ENCODE measurements at places on chromosomes 7 and 10.
A peak's percentile ranks its signal among the peaks of the same experiment; 100 is the strongest.

DNA sequence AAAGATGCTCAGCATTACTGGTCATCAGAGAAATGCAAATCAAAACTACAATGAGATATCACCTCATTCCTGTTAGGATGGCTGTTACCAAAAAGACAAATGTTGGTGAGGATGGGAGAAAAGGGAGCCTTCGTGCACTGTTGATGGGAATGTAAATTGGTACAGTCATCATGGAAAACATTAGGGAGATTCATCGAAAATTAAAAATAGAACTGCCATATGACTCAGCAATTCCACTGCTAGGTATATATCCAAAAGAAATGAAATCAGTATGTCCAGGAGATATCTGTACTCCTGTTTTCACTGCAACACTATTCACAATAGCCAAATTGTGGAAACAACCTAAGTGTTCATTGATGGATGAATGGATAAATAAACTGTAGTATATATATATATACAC, 228.1 kb downstream of the ACTR3B start:
- DNase-seq, result no peak

DNA sequence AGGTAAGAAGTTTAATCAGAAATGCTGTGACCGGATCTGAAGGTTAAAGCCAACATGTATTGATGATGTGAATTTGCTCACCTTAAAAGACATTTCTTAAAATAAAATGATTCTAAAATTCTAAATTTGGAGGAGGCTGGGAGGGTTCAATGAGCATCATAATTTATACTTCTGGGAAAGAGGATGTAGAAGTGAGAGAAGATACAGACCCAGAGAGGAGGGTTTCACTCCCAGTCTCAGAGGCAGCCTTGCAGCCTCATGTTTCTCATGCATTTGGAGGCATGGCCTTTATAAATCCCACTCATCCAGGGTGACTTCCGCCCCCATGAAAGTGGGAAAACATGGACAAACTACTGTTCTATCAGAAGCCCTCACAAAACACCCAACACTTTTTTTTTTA, 305.6 kb upstream of the PITRM1 start:
- no peak for DNase-seq

GRCh38 chr7:155258226-155258560, 39.5 kb upstream of the INSIG1 start:
- no peak for DNase-seq

DNA sequence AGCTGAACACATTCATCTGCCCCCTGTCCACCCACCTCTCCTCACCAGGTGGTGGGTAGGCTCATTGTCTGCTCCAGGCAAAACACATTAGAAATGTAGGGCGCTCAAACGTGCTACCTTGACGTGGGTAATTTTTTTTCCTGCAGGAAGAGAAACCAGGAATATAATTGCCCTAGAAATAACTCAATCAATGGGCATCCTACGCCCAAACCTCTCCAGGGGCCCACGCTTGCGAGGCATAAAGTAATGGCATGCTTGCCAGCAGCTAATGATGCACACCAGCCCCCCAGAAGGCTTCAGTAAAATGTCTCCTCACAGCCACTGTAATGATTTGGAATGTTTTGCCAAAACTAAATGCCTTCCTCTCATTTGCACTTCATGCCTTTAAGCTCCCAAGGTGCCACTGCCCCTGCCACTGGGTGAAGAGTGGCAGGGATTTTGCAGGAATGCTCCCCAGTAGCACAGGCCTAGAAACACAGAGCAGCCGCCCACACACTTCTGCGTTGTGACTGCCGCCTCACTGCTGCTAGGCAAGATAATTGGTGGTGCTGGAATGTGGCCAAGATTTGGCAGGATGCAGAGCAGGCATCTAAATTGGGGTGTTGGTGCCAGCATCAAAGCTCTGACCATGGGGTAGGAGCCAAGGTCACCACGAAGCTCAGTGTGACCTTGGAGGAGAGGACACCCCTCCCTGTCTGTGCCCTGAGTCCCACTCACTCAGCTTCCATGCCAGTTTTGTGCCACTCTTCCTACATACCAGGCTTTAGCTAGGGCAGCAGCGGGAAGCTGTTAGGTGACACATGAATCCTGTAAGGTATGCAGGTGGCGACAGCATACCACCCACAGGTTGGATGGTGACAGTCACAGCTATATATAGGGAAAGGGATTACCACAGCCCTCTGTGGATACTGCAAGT, 48.7 kb upstream of the PPP1R3C start:
- no peak for DNase-seq

DNA sequence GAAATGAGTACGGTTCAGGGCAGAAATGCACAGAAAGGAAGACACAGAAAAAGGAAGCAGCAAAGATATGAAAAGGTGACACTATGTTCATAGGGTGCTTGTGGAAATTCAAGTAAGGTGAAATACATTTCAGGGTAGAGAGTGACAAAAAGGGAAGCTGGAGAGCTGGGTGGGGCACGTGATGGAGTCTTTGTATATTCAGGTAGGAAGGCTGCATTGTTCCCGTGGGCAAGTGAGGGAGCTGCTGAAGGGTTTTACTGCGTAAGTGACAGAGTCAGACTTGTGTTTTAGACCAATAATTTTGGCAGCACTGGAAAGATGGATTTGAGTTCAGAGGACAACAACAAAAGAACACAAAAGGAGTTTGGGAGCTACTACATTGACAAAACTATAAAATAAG, 35.3 kb upstream of the ANK3 start:
- DNase-seq, result no peak

GRCh38 chr7:108002726-108003598, at the start of gene LAMB1:
LAMB1 (minus strand) TSS chr7:108003161; CDS start chr7:108002885, 276 bp downstream.
- DNase-seq, result no peak

GRCh38 chr7:123738356-123738755, 10.4 kb downstream of the WASL start:
- DNase-seq, result no peak

DNA sequence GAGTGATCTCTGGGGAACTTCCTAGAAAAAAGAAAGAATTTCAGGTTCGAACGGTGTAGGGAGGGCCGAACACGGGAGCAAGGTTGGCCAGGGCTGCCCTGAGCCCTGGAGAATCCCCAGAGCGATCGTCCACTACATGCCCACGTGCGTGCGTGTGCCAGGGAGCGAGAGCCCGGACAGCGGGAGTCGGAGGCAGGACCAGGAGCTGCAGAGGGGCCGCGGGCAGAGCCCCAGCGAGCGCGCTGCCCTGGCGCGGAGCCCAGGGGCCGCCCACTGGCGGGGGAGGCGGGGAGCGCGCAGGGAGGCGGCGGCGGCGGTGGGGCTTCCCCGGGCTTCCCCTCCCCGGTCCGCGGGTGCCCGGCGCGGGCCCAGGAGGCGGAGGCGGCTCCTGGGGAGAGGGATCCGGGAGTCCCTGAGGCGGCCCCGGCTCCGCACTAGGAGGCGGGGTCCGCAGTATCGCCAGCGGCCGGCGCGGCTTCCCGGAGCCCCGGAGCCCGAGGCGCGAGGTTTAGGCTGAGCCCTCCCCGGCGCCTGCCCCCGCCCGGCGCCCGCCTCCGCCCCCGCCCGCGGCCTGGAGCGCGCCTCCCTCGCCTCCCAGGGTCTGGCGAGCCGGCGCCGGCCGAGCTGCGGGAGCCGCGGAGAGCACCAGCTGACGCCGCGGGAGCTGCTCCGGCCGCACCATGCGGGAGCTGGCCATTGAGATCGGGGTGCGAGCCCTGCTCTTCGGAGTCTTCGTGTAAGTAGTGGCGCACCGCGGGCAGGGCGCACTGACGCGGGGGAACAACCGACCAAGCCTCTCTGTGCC, at the start of gene PLPP4:
PLPP4 (plus strand) TSS at position 602 of the 805 bp plus-strand sequence; CDS start at position 681, 79 bp downstream.
- no peak for DNase-seq

GRCh38 chr7:97116308-97116707, 1.2 kb upstream of the SDHAF3 start:
- peak; percentile 34 for DNase-seq

DNA sequence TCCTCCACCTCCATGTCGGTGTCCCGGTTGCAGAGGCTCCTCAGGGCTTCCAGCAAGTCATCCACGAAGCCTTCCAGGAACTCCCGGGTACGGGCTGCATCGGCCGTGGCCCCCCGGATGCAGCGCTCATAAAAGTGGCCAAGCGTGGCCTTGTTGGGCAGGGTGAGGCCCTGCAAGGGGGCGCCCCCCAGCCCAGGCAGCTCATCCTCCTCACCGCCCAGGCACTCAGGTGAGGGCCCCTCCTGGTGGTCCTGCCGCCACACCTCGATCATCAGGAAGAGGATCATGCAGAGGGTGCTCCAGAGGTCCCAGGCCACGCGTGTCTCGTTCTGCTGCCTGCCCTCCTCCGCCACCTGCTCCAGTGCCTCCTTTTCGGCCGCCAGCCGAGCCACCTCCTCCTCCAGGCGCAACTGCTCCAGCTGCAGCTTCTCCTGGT, 22.8 kb downstream of the ITPRIP start:
- no peak for DNase-seq

DNA sequence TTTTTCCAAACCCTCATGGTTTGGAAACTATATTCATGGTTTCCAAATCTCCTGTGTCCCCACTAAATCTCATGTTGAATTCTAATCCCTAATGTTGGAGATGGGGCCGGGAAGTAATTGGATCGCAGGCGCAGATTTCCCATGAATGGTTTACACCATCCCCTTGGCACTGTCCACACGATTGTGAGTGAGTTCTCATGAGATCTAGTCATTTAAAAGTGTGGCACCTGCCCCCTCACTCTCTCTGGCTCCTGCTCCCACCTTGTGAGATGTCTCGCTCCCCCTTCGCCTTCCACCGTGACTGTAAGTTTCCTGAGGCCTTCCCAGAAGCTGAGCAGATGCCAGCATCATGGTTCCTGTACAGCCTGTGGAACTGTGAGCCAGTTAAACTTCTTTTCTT, 3.3 kb upstream of the MTPAP start:
- DNase-seq, result no peak

DNA sequence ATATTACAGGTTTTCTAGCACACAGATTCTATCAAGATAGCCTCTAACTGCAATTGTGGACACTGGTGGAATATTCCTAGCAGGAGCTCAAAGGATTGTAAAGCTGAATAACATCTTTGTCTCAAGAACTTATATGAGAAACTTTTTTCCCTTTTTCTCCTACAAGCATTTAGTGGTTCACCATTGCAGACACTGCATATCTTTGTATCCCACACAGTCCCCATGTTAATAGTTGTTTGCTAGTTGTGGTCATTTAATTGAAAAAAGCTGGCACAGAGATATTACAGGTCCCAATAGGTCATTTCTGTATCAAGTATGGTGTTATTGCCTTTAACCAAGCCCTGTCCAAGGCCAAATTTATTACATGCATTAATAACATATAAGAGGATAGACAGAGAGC, 226.2 kb upstream of the TCF7L2 start:
- DNase-seq, result no peak

DNA sequence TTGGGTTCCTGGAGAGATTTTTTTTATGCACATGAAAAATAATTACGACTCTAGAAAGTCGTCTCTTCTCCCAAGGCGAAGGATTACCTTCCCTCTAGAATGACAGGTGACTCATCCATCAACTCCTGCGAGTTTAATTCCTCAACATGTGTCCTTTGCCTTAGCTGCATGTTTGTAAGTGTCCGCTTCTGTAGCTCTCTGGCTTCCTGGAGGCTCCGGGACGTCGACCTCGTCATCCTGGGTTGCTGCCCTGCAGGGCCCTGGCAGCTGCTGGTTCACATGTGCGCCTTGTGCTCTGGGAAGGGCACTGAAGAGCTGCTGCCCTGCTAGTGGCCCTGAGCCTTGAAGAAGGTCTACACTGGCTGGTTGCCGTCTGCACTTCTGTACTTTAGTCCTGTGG, 210.2 kb downstream of the MLLT10 start:
- no peak for DNase-seq

- DNase-seq, result no peak
Observed at GRCh38 chr10:14020037-14020664, 310.6 kb downstream of the FRMD4A start.

DNA sequence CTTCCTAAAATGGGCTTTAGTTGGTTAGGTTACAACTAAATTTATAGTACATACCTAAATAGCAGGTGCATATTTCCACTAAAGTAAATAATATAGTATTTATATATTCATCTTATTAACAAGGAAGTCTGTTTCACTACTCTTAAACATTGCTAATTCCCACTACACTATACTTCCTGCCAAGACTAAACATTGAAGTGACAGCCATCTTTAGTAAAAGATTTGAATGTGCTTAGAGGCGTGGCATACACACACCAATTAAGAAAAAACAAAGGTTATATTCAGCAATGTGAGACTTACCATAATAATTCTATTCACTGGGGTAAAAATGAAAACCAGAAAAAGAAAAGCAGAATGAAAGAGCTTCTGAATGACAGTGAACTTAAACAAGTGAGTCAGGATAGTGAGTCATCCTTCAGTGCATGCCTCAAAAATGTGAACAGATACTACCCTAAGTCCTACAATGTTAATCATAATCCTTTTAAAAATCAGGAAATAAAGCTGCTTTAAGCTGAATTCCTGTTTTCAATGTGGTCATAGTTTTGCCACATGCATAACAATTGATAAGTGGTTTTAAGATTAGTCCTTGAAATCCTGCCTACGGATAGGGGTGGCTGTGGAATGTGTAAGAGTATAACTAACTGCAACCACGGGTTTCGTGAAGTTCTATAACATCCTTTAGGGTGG, 59.4 kb downstream of the USP6NL start:
- peak; percentile 2 for DNase-seq

DNA sequence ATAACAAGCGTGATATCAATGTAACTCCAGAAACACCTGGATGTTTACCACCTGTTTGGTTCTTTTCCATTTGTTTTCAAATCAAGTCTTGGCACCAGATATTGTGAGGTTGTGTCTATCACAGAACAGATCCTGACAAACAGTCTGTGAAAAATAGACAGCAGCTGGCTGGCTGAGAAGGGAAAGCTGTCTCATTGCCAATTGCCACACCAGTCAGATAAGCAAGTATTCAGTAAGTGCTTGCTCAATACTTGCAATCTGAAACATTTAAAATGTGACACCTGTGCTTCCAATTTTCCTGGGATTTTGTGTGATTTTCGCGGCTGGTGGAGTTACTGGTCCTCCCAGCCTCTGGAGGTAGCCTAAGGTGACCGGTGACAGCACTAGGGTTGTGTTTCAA, 147.9 kb upstream of the MYO3A start:
- no peak for DNase-seq

DNA sequence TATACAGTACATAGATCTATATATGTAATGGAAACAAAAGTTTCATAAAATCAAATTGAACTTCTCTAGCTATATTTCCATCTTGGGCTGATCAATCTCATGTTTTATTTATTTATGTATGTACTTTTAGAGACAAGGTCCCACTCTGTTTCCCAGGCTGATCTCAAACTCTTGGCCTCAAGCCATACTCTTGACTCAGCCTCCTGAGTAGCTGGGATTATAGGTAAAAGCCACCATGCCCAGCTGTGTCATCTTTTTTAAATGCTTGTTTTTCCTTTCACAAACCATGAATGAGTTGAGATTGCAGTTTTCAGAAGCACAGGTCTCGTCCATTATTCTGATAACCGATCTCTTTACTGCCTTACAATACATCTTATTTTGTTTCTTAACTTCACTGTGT, 400.9 kb downstream of the KCNMA1 start:
- no peak for DNase-seq

- no peak for DNase-seq
Observed at GRCh38 chr7:102024769-102025391, 207.5 kb downstream of the CUX1 start.

- DNase-seq, result no peak
Observed at GRCh38 chr7:32330602-32331001, 159.6 kb downstream of the LSM5 start.

Data from CD4-positive, alpha-beta T cell treated with Interleukin-17A for 1 hour (primary cell).